ENCODE measurements at places on chromosomes 6 and 20. TPM values are rescaled to one million over a fixed set of nuclear protein-coding genes. Genes with fewer than 3 reads are reported as not detected.

The SCRT2 gene
- not detected for polyA plus RNA-seq

GRCh38 chr20:3239026-3239866 is at the start of gene SLC4A11:
Gene SLC4A11, minus strand, starts transcription at chr20:3239190. Its CDS starts 53 bp downstream, at chr20:3239137.
- DNase-seq: peak; percentile 49

DNA sequence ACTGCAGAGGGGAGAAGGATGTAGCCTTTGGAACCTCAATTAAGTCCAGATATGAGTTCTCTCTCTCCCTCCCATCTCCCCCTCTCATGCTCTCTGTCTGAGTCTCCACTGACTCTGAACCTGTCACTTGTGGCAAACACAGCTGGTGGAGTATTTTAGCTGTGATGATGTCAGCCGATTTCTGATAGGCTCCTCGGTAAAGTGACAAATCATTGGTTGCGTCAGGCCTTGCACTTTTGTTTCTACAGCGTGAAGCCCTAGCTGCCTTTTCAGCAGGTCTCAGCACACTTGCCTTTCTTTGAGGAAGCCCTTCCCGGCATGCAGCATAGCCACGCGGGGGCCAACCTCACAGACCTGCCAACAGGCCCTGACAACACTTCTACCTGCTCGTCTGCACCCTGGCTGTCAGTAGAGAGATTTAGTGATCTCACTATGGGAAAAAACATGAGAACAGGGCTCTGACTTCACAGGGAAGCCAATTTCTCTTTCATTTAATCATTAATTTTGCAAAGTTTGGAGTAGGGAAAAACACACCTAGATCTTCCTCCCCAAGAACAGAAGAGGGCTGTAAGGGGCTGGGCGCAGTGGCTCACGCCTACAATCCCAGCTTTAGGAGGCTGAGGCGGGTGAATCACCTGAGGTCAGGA is 84.4 kb downstream of the GMPR start:
- peak; percentile 49 for DNase-seq

DNA sequence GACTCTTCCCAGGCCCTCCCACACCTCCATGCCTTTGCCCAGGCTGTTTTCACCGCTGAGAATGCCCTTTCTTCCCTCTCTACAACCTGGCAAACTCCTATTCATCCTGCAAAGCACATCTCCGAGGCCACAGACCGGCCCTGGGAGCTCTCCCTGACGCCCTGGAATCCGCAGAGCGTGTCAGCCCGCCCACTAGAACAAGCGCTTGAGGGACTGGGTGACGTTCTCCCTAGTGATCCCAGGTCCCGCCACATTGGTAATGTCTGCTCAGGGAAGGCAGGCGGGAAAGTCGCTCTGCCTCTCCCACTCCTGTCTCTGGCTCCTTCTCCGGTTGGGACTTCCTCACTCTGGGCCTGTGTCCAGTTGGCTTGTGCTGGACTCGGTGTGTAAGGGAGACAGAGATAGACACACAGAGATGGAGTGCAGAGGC is 61.6 kb downstream of the SRC start:
- DNase-seq: peak; percentile 57

- no peak for DNase-seq
Measured at GRCh38 chr20:56815796-56816195, 186.7 kb downstream of the TFAP2C start.

DNA sequence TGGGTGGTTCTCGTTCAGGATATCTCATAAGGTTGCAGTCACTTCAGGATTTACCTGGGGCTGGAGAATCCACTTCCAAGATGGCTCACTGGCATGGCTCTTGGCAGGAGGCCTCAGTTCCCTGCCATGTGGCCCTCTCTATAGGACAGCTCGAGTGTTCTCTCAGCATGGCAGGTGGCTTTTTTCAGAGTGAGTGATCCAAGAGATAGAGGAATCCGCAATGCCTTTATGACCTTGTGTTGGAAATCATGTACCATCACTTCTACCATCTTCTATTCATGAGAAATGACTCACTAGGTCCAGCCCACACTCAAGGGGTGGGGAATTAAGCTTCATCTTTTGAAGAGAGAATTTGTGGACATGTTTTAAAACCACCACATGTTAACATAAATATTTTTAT is 37.8 kb downstream of the PPP1R16B start:
- DNase-seq: no peak

The THBD gene
- 20.6 TPM for polyA plus RNA-seq

GRCh38 chr6:169890901-169891300 is 139.5 kb downstream of the ERMARD start:
- no peak for DNase-seq

DNA sequence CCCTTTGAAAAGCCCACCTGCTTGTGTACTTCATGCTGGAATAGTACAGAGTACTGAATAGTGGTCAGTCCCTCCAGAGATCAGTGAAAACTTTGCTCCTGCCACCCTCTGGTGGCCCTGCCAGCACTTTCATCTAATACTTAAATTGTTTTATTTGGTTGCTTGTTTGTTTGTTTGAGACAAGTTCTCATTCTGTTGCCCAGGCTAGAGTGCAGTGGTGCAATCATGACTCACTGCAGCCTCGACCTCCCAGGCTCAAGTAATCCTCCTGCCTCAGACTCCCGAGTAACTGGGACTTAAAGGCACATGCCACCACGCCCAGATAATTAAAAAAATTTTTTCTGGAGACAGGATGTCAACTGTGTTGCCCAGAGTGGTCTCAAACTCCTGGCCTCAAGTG is 9.1 kb downstream of the FAM83D start:
- no peak for DNase-seq

The SERPINB6 gene
- polyA plus RNA-seq: 138 TPM

Measured in heart right ventricle (tissue), 16 donors.